ENCODE measurements at places on chromosomes 2 and 18. TPM values are rescaled to one million over a fixed set of nuclear protein-coding genes. Genes with fewer than 3 reads are reported as not detected.

DNA sequence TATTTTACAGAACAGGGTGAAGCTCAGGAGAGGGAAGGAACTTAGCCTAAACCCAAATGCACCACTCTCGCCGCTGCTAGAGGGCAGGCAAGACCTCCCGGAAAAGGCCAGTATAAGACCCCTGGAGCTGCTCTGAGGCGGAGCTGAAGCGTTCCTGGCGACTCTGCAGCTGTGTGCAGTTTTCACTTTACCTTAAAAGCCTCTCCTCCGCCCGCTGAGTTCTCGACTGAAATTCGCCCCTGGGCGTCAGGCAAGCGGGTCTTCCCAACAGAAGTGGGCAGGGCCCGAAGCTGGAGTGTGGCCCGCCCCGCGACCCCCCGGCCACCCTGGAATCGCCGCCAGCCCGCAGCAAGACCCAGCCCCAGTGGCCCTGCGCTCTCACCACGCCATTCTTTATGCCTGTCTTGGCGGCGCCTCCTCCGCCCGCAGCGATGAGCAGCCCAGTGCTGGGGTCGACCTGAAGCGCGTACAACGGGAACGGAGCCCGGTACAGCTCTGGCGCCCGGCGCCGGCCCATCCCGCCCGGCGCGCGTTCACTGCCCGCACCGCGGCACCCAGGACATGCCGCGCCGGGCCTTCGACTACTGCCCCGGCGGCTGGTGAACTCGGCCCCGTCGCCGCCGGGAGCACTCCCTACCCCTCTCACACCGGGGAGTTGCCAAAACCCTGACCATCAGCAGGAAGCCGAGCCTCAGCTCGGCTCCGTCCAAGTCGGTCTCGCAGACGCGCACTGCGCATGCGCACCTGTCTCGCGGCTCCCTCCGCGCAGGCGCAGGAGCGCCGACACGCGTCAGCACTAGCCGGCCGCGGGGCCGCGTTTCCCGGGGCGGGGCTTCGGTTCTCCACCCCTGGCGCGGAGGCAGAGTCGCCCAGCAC, at the start of gene PREB:
Gene PREB (minus strand): TSS at position 732 of the 876 bp plus-strand sequence. CDS start 215 bp downstream, at position 517.
- peak; percentile 92 for DNase-seq

DNA sequence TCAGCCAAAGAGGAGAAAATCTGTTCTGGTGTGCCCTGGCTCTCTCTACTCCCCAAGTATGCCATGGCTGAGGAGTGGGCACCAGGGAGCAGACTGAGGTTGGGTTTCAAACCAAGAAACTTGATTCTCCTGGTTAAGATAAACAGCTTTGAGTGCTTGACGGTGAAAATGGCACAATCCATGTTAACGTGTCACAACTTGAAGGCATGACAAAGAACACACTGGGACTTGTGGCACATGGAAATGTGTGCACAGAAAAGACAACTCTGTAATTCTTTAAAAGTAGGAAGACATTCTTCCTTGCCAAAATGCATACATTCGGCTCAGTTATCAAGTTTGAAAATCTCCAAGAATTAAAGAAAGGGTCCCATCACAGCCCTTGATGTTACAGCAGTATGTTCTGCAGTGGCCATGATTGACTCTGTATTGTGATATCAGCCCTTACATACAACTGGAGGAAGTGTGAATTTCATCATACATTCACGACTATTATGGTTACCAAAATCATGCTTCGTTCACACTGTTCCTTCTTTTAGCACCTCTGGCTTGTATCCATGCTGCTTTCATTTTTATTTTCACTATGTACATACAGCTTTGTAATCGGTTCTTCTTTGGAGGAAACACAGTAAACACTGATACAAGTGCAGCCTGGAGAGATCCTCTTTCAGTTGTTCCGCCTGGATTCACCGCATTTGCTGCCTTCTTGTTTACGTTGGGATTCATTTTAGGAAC, 15.6 kb upstream of the ACTG2 start:
- no peak for DNase-seq

DNA sequence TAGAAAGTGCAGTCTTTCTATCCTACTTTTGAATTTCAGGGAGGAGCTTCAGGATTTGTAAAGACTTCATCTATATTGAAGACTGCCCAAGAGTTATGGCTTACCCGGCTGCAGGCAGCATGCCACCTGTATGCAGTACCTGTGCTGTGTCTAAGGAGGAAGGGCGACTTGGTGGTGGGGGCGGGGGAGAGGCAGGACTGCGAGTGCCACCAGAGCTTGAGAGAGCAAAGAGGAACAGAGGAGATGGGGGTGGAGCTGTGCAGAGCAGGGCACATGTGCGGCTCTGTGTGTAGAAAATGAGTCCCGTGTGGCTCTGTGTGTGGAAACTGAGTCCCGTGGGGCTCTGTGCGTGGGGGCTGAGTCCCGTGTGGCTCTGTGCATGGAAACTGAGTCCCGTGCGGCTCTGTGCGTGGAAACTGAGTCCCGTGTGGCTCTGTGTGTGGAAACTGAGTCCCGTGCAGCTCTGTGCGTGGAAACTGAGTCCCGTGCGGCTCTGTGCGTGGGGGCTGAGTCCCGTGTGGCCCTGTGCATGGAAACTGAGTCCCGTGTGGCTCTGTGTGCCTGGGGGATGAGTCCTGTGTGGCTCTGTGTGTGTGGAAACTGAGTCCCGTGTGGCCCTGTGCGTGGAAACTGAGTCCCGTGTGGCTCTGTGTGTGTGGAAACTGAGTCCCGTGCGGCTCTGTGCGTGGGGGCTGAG, 43.2 kb downstream of the LDLRAD4 start:
- DNase-seq, result no peak

DNA sequence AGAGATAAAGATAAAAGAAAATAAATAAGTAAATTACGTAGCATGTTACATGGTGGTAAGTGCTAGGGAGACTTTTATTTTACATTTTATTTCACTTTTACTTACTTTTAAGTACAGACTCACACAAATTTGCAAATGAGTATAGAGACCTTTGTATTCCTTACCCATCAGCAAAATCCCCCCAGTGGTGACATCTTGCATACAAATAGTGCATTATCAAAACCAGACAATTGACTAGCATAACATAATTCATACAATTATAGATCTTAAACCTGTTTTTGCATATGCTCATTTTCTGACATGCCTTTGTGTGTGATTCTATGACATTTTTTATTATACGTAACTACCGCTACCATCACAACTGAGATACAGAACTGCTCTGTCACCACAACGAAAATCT, 1099.4 kb downstream of the DPP10 start:
- DNase-seq, result no peak

GRCh38 chr2:42744545-42745082, 19.3 kb downstream of the OXER1 start:
- no peak for DNase-seq

DNA sequence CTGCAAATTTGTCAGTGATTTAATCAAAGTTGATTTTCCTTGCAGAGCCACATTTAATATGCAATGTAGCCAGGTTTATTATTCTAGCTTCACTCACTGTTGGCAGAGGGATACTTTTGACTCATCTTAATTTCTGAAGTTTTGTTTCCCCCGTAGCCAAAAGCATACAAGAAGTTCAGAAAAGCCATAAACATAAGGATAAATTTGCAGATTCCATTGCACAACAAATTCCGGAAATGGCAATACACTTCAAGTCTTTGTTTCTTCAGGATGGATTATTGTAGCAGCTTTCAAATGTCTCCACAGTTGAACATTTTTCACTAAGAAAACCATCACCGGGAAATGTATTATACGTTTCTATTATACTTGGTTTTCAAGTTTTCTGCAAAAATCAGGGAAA, 88.0 kb upstream of the ZCCHC2 start:
- DNase-seq, result no peak

DNA sequence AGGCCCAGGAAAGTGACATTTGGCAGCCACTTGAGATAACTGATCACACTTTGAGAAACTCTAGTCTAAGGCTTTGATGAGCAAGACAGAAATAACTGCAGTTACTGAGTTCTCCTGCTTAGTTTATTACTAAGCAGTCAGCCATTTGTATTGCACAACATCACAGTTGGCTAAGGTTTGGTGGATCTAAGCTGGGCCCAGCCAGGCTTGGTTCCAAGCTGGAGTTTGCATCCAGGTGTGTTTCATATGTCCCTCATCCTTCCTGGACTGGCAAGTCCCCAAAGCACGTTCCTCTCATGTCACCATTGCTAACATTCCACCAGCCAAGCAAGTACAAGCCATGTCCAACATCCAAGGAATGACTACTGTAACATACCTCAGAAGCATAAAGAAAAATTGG, 71.3 kb upstream of the ZNF532 start:
- peak; percentile 90 for DNase-seq

GRCh38 chr2:106953779-106954178, 67.8 kb upstream of the ST6GAL2 start:
- no peak for DNase-seq

- DNase-seq, result no peak
These were observed 584 bp downstream of the C2orf72 start for GRCh38 chr2:231037731-231038482.

DNA sequence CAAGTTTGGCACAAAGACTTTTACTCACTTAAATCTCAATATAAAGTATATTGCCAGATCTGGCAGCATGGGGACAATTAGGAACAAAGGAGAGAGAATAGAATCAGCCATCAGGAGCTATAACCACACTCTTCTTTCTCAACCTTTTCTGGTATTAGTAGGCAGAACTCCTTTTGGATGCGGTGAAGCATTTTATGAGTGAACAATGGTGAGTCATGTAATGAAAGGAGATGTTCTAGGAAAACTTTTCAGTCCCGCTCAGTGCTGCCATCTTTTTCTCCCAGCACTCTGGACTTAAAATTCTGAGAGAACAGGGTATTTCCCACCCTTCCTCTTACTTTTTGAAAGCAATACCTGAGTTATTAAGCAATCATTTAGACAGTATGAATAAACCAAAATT, 32.2 kb downstream of the PLEKHA3 start:
- DNase-seq, result peak; percentile 29

DNA sequence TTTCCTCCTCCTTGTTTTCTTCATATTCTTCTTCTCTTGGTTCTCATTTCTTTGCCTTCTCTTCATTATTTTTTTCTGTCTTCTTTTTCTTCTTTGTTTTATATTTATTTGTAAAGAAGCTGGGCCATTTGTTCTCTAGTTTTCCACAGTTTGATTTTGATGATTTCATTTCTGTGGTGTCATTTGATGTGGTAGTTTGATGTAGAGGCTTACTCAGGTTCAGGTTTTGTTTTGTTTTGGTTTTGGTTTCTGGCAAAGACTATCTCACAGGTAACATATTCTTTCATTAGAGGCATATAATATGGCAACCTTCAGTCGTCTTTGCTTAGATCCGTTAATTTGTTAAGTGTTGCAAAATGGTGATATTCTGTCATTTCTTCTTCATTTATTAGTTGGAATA, 75.3 kb downstream of the BABAM2 start:
- no peak for DNase-seq

DNA sequence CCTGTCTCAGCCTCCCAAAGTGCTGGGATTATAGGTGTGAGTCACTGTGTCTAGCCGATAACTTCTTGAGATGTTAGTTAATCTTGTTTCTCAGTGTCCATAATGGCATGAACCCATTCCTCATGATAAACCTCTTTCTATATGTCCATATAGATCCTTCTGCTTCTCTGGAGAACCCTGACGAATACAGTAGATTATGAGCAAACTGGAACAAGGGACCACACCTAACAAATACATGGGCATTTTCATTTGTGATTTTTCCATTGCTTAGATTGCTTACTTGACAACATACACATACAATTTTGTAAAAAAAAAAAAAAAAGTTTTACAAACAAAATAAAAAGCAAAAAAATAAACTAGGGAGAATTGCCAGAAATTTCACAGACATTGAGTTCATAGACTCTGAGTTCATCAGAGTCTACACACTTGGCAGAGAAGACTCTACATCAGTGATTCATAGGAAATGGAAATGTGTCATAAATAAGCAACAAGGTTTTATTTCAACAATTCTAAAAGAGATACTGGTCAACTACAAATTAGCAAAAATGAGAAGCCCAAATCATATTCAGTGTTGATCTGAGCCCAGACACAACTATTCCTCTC, 96.7 kb downstream of the GALR1 start:
- DNase-seq, result no peak

DNA sequence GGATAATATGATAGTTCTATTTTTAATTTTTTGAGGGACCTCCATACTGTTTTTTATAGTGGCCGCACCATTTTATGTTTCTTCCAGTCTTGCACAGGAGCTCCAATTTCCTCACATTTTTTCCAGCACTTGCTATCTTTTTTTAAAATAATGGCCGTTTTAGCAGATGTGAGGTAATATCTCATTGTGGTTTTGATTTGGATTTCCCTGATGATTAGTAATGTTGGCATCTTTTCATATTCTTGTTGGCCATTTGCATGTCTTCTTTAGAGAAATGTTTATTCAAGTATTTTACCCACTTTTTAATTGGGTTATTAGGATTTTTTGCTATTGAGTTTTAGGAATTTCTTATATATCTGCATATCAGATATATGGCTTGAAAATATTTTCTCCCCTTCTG, 29.9 kb upstream of the NAPG start:
- no peak for DNase-seq

DNA sequence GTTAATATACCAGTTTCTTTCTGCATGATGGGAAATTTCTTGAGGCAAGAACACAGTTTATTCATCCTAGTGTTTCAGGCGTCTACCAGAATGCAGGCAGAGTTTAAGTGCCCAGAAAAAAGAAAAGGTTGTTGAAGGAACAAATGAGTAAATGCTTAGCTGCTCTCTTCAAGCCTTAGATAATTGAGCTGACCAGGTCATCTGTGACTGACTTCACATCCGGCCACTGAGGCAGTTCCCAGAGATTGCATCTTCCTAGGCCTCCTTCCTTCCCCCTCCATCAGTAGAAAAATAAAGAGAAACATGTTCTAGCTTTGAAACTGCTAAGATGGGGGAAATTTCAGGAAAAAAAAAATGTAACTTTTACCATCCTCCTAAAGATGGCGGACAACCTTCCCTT, 9.4 kb upstream of the TMEM163 start:
- DNase-seq, result no peak

GRCh38 chr2:224966613-224967012, 75.7 kb downstream of the DOCK10 start:
- no peak for DNase-seq

MAPK4 gene
- polyA plus RNA-seq, result not detected

IL1RL2 gene
- polyA plus RNA-seq, result 0.09 TPM

IL1RL1 gene
- polyA plus RNA-seq, result not detected

CTNNA2 gene
- not detected for polyA plus RNA-seq

GDF7 gene
- polyA plus RNA-seq, result 0.02 TPM

CCBE1 gene
- 64.8 TPM for polyA plus RNA-seq

GREB1 gene
- polyA plus RNA-seq, result 0.05 TPM

UGT1A3 gene
- polyA plus RNA-seq, result not detected

MIB1 gene
- 5.9 TPM for polyA plus RNA-seq

FLACC1 gene
- 0.32 TPM for polyA plus RNA-seq

Data from IMR-90 (cell line).